ENCODE measurements at places on chromosomes 12 and 14.

DNA sequence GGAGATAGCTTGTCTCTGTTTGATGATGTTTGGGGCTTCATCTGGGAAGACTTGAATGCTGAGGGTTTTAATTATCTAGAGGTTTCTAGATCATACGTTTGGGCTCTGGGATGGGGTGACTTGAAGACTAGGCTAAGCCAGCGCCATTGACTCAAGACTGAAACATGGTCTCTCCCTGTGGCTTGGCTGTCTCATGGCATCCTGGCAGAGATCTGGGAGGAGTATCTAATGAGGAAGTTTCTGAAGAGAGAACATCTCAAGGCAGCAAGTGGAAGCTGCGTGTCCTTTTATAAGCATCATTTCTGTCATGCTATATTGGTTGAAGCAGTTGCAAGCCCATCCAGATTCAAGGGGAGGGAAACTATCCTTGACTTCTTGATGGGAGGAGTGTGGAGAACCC, 104.8 kb downstream of the UNC79 start:
- no peak for DNase-seq

- no peak for DNase-seq
These were observed 292.6 kb upstream of the SYT1 start for GRCh38 chr12:78571953-78572352.

DNA sequence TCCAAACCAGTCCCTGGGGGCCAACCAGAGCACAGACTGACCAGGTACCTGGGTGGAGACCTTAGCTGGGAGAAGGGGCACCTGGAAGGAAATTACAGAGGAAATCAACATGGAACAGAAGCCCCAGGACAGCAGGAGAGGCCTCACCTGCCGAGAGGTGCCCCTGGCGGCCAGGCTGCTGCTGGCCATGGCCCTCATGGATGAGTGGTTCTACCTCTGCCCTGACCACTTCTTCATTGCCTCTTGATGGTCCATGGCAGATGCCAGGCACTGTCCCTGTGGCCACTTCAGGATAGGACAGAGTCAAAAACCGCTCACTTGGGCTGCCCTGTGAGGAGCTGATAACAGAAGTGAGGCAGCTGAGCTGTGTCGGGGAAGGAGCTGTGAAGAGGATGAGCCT, 73.1 kb upstream of the GNG2 start:
- no peak for DNase-seq

DNA sequence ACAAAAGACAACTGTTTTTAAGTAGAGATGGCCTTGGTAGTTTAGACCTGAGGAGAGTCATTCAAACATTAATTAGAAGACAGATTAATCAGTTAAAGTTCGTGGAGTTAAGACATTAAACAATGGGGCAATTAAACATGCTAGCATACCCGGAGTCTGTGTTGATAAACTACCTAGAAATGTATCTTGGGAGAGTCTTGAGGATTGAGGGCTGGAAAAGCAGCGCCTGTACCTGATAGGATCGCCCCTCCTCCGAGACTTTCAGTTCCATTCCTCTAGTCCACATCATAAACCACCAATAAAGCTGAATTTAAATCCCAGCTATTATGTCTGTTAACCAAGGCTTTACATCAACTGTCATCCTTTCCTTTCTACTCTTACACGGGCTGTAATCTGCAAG, 1.0 kb upstream of the KRAS start:
- no peak for DNase-seq

GRCh38 chr14:90277581-90278198, 21.3 kb downstream of the PSMC1 start:
- no peak for DNase-seq
